ENCODE measurements at places on chromosomes 3 and 15.

DNA sequence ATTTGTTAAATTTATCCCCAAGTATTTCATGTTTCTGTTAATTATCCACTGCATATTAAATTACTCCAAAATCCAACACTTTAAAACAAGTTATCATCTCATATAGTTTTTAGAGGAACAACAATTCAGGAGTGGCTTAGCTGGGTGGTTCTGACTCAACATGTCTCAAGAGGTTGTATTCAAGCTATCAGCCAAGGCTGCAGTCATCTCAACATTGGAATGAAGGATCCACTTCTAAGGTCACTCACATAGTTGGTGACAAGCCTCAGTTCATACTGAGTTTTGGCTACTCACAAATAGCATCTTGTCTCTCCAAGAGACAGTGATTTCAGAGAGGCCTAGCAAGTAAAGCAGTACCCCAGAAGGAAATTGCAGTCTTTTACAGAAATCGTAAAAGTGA is 134.7 kb downstream of the NR2E3 start:
- DNase-seq = no peak

DNA sequence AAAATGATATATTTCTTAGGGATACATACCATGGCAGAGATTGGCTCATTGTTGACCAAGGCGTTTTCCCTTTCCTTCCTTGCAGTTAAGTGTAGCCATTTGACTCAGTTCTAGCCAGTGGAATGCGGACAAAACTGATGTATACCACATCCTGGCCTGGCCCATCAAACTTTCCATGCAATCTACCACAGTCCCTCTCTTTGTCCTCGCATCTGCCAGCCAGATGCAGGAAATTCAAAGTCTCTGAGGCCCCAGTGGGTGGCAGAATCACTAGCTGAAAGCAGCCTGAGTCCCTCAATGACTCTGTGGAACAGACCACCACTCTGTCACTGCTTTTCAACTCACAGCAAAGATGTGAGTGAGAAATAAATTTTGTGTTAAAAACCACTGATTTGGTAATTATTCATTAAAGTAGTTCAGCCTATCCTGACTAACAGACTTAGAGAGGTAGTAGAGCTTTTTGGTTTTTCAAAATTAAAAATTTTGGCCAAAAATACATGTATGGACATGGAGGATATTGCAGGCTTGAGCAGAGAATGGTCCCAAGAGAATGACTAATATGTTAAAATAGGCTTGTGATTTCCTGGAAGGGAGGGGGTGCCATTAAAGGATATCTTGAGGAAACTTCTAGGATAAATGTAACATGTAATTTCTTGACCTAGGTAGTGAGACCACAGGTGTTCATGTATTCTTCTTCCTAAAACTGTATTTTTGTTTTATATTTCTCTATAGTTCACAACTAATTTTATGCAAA is 10.9 kb downstream of the LRRFIP2 start:
- DNase-seq = no peak

DNA sequence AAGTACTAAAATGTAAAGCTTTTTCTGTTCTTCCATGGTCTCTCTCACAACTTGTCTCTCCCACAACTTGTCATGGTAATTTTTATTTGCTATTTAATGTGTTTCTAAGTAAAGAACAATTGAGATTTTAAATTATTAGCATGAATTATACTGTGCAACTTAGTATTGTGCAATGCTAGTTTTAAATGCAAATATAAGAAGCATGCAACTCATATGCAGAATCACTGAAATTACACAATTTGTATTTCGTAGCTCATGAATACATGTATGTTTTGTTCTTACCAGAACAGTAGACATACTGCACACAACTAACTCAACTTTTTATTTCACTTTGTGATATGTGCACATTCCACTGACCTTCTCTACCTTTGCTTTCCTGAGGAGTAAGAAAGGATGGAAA is 96.5 kb downstream of the SQOR start:
- DNase-seq = no peak

DNA sequence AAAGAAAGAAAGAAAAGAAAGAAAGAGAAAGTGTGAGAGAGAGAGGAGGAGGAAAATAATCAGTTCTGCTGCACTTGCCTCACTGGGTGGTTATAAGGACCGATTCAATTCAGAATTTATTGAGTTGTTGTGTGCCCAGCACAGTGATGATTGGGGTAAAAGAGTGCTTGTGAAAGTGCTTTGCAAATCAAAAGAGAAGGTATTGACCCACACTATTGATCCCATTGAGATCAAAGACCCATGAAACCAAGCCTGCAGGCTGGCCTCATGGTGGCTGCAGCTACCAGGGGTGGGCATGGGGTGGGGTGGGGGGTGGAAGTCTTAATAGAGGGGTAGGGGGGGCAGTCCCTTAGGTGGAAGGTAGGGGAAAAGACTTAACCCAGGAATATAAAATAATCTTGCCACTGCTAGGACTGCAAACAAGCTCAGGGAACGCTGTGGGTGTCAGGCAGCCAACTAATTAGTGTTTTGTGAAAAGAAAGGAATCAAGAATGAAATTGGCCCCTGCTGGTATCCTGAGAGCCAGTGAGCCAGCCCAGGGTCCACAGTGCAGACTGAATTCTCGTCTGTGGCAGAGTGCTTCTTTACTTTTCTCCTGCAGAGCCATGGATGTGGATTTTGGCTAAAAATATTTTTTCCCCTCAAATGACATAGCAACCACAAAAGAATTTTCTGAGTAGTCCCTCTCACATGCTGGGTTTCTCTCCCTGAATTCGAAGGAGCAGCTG is 34.2 kb downstream of the CLEC3B start:
- DNase-seq = no peak

- DNase-seq = no peak
Observed at GRCh38 chr3:87792534-87793336, 266.1 kb downstream of the CGGBP1 start.

GRCh38 chr15:66766282-66767230 is 64.5 kb downstream of the SMAD6 start:
- DNase-seq = no peak

DNA sequence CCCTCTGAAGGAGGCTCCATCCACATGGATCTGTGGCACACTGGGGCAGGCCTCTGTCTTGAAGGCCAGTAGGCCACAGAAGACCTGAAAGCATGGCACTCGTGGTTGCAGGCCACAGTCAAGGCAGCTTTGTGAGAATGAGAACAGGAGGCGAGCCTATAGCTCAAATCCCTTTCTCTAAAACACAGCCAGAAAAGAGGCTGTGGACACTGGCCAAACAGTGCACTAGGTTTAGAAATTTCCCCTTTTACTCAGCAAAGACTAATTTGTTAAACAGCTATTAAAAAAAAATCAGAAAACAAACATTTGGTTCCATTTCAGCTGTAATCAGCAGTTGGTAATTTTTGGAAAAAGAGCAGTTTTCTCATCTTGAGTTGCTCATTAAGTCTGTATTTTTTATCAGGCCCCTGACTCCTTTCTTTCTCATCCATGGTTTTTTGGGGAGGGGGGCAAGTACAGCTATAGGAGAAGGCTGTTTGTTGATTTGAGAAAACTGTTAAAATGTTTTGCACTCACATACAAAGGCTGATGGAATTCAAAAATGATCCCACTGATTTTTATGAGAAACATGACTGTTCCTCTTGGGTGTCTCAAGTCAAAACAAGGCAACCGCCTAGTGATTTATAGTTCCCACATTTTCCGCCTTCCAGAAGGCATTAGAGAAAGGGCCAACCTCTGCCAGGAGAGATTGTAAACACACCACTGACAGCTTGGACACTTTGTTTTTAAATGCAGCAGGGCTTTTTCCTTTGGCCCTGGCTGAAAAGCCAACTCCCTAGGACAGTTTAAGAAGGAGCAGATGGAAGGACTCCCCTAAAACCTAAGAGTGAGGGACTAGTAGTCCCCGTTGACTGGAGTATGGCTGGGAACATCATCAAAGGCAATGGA is 28.1 kb downstream of the PARP16 start:
- DNase-seq = no peak

GRCh38 chr3:185912512-185912911 is 25.3 kb downstream of the TRA2B start:
- DNase-seq = no peak

DNA sequence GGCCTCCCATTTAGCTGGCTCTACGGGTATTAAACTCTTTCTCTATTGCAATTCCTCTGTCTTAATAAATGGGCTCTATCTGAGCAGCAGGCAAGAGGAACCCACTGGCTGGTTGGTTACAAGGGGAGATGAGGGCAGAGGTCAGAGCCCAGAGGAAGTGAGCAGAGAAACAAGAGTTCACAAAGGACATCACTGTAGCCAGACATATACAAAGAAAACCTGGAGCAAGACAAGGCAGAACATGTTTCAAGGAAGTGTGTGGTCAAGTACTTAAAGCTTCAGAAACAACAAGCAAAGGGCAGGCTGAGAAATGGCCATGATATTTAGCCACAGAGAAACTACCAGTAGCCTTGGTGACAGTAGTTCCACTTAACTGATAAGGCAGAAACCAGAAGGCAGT is 24.3 kb downstream of the SUSD5 start:
- DNase-seq = no peak

- DNase-seq = no peak
Observed at GRCh38 chr3:189340680-189341460, 169.1 kb downstream of the TPRG1 start.

DNA sequence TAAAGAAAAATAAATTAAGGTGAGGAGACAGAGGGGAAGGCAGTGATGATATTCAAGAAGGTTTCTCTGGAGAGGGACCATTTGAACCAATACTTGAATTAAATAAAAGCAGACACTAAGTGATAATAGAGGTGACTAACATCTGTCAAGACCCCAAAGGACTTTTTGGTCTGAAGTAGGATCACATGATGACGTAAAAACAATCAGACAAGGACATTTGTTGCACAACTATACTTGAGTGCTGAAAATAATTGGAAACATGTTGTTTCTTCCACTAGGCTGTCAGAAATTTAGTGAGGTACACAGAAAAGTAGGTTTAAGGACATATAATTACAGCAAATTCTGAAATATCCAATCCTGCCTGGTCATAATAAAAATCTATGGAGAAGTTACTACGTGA is 179.5 kb downstream of the WNT5A start:
- no peak for DNase-seq

DNA sequence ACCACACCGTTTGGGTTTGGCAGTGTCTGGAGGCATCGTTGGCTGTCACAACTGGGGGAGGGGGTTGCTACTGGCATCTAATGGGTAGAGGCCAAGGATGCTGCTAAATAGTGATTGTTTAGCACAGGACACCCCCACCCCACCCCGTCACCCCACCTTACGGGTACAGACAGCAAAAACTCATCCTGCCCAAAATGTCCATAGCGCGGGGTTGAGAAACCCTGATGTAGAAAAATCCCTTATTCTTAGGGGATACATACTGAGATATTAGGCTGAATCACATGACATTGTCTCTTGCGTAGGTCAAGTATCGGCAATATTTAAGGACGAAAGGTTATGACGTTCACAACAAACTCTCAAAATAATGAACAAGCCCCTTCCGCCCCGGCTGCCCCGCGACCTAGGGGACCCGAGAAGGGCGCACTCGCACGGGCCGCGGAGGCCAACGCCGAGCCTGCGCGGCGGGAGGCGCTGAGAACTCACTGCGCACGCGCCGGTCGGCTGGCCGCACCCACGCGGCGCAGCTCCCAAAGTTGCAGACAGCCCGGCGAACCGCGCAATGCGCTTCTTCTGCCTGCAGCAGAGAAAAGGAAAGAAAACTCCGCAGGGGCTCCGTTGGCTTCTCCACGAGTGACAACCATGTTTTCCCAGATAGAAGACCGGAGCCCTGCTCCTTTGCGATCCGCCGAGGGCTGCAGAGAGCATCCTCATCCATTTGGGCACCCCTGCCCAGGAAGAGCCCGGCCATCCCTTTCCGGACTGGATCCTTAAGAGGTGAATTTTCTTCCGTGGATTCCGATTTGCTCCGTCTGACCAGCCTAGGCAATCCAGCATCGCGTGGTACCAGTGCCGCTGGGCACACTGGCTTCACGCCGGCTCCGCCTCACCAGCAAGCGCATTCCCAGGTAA is 136.8 kb upstream of the CCDC54 start:
- DNase-seq = peak; percentile 44

GRCh38 chr3:183491923-183492848 is 63.3 kb downstream of the KLHL6 start:
- DNase-seq = no peak

DNA sequence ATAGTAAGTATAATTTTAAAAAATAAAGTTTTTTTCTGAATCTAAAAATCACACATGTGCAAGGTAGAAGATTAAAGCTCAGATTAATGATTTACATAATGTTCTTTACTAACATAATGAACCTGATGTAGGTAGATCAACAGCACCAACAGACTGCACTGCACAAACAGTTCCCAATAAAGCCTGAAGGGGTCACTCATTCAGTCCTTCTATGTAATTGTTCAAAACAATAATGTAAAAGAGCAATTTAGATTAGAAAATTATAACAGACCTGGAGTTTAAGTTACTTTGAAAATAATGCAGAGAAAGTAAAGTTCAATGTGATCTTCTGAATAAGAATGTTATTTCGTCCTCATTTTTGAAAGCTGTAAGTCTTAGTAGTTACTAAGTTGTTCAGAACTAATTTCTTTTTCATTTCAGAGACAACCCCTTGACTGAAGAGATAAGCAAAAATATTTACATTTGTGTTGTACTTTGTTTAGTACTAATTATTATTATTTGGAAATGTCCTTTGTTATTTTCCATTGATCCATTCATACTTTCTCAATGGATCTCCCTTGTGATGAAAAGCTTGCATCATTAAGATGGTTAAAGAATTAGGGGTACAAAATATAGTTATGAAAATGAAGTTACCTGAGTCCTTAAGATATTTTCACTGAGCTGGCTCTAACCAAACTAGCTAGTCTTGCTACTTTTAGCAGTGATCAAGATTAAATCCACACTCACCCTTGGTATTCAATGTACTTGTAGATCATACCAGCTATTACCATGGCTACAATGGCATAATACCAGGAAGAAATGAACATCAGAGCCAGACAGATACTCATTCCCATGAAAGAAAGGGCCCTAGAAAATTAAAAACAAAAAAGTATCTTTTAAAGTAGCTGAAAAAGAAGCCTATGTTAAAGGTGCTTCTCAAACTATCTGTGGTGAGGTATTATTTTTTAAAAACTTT is 16.8 kb downstream of the EMC4 start:
- peak; percentile 60 for DNase-seq

- DNase-seq = no peak
Observed at GRCh38 chr3:118986734-118987133, 47.9 kb downstream of the IGSF11 start.

- no peak for DNase-seq
Observed at GRCh38 chr15:83323296-83323711, 38.8 kb upstream of the BNC1 start.

GRCh38 chr15:77860071-77860691 is 217.3 kb downstream of the TBC1D2B start:
- DNase-seq = no peak

DNA sequence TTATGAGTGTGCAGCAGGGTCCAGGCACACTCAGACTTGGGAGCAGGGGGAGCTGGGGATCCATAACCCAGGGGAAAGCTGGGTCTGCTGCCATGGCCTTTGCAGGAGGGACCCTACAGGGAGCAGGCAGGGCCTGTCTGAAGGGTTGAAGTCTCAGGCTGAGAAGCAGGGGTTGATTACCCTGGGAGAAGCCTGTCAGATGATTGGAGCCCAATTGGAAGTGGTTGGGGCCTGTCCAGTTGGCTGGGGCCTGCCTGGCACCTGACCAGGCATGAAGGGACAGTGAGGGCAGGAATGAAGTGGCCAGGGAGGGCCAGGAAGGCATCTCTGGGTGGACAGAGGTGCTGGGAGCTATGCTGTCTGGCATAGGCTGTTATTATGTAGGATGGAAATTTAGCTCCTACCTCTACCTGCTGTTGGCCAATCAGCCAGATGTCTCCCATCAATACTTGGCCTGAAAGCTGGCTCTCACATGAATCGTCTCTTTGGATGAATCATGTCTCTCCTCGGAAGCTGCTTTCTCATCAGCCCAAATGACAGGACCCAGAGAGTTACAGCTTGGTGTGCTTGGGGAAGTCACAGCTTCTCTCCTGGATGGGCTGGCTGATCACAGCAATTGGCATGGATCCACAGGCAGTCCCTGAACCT is 27.4 kb upstream of the SLCO2A1 start:
- no peak for DNase-seq
